ENCODE measurements at places on chromosomes 2 and 18. TPM values are rescaled to one million over a fixed set of nuclear protein-coding genes. Genes with fewer than 3 reads are reported as not detected.

DNA sequence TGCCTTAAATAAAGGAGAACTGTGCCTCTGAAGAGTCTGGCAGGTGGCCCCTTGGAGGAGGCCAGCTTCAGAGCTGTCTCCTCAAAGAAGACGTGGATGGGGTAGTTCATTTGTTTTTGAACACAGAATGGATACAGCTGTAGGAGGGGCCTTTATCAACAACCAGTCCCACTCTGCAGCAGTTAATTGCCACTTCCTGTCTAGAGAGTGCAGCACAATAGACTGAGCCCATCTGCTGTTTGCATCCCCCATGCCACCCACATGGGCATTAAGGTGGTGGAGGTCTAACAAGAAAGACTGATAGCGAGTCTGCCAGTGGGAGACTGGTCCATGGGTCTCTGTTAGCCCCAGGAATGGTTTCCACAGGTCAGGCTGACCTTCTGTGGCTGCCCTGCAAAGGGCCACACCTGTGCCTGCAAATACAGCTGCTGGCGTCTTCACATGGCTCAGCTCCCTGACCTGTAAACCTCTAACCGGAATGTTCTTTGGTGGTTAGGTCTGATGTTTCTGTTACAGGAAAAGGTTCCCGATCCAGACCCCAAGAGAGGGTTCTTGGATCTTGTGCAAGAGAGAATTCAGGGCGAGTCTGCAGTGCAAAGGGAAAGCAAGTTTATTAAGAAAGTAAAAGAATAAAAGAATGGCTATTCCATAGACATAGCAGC, 153.3 kb upstream of the ITGA6 start:
- DNase-seq: no peak
- H3K27ac ChIP-seq: no peak overlapping the region
- no peaks in the 10 kb centered on the region for H3K4me1 ChIP-seq
- no peaks in the 10 kb centered on the region for H3K36me3 ChIP-seq
- H3K4me3 ChIP-seq: no peak overlapping the region
- no peaks in the 10 kb centered on the region for H3K27me3 ChIP-seq

DNA sequence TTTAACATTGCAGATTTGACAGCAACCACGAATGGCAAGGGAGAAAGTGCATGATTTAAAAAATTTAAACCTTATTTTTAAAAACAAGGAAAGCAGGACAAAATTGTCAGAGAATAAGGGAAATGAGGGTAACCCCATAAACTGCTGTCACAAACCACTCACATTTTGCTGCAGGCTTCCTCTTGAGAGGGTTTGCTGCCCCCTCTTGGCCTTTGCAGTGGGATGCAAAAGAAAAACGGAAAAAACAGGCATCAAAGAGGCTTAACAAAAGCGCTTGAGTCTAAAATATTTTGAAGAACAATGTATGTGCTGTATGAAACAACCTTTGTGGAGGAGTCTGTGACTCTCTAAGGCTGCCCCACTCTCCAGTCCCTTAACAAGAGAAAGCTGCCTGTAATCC, 91.6 kb downstream of the TMX3 start:
- no peaks in the 10 kb centered on the region for H3K36me3 ChIP-seq
- DNase-seq: no peak
- no peak overlapping the region for H3K27ac ChIP-seq

- no peak overlapping the region for H3K27ac ChIP-seq
- no peaks in the 10 kb centered on the region for H3K36me3 ChIP-seq
- no peak overlapping the region for H3K4me3 ChIP-seq
- no peaks in the 10 kb centered on the region for H3K4me1 ChIP-seq
- no peak for DNase-seq
Measured at GRCh38 chr2:104583811-104584210, 270.1 kb upstream of the POU3F3 start.

DNA sequence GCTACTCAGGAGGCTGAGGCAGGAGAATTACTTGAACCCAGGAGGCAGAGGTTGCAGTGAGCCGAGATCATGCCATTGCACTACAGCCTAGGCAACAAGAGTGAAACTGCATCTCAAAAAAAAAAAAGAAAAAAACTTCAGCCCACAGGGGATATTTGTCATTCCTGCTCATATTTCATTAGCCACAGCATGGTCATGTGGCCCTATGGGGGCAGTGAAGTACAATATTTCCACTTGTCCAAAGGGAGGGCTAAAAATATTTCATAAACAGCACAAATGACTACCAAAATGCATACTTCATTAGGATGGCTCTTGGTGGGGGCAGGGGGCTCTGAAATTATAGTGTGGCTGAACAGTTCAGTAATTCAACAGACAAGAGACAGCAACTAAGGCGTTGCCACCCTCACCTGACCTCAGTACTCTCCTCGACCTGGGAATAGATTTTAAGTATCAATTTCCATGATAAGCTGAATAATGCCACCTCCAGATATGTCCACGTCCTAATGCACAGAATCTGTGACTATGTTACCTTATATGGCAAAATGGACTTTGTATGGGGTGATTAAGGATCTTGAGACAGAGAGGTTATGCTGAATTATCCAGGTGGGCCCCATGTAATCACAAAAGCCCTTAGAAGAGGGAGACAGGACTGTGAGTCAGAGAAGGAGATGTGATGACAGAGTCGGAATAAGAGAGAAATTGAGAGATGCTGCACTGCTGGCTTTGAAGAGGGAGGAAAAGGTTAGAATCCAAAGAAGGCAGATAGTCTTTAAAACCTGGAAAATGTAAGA, 158.2 kb upstream of the CRIM1 start:
- no peak overlapping the region for H3K27ac ChIP-seq
- no peak for DNase-seq
- H3K27me3 ChIP-seq: no peaks in the 10 kb centered on the region
- no peak overlapping the region for H3K4me3 ChIP-seq
- no peaks in the 10 kb centered on the region for H3K4me1 ChIP-seq
- H3K36me3 ChIP-seq: no peaks in the 10 kb centered on the region

GRCh38 chr18:44679056-44679913, 1.4 kb upstream of the SETBP1 start:
- DNase-seq: peak; percentile 90
- no peaks in the 10 kb centered on the region for H3K27me3 ChIP-seq
- peak overlapping the region; percentile 79 for H3K4me3 ChIP-seq
- H3K36me3 ChIP-seq: no peaks in the 10 kb centered on the region
- peak overlapping the region; percentile 99 for H3K27ac ChIP-seq
- H3K4me1 ChIP-seq: peaks cover 9% of the 10 kb centered on the region

GRCh38 chr2:9249020-9249800, 42.6 kb downstream of the ASAP2 start:
- DNase-seq: peak; percentile 52
- no peaks in the 10 kb centered on the region for H3K27me3 ChIP-seq
- peak overlapping the region; percentile 69 for H3K27ac ChIP-seq
- no peak overlapping the region for H3K4me3 ChIP-seq
- no peaks in the 10 kb centered on the region for H3K36me3 ChIP-seq

DNA sequence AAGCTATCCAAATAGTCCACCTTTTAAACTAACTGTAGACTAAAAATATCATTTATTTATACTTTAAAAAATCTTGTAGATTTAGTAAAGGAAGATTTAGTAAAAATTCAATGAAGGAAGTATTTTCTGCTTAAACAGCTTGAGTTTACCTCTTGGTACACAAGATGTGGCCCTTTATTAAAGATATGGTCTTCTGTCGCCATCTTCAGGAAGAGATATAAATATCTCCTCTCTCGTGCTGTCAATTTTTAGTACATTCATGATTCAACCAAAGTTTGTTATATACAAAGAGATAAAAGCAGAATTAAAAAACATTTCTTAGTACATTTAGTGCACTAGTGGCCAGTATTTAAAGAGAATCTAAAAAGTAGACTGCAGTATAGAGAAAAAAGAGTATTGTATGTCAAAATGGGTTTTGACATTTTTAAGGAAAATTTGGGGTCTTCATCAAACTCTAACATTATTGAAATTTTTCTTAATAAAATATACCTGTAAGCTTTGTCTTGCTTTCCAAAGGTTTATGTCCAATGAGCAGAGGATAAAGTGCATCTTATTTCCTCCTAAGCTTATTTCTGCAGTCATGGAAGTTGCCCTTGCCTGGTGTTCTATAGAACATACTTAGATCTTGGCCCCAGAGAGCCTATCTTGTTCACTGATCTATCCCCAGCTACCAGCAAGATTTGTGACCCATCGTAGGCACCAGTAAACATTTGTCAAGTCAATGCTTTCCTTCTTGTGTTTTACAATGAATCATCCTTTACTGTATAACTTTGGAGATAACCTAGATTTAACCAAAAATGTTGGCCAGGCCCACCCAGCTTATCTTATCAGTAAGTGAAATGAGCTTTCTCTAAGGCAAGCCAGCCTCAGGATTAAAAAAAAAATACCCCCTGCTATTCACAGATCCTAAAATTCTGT, 18.5 kb upstream of the EML6 start:
- H3K4me1 ChIP-seq: peaks cover 3% of the 10 kb centered on the region
- no peaks in the 10 kb centered on the region for H3K36me3 ChIP-seq
- no peak for DNase-seq
- H3K27me3 ChIP-seq: peaks cover 4% of the 10 kb centered on the region
- H3K27ac ChIP-seq: no peak overlapping the region
- H3K4me3 ChIP-seq: no peak overlapping the region

GRCh38 chr2:189585226-189585756, 4.7 kb upstream of the SLC40A1 start:
- H3K27ac ChIP-seq: no peak overlapping the region
- no peaks in the 10 kb centered on the region for H3K27me3 ChIP-seq
- no peak overlapping the region for H3K4me3 ChIP-seq
- peaks cover 7% of the 10 kb centered on the region for H3K4me1 ChIP-seq

DNA sequence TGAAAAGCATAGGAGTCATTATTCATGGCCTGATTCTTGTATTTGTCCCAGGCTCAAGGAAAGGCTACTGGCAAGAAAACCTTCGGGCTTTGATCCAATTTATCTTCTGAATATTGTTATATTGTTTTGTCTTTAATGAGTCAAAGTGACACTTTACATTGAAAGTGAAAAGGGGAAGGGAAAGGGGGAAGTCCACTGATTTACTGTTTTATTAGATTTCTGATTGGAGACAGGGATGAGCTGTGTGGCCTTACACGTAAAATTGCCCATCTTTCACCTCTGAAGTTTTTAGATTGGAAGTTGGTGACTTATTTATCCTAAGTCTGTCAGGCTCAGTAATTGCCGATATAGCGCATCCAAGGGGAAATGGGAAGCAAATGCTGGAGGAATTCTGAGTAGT, 843.8 kb upstream of the LRRTM1 start:
- H3K27ac ChIP-seq: no peak overlapping the region
- no peaks in the 10 kb centered on the region for H3K36me3 ChIP-seq
- H3K4me1 ChIP-seq: no peaks in the 10 kb centered on the region

DNA sequence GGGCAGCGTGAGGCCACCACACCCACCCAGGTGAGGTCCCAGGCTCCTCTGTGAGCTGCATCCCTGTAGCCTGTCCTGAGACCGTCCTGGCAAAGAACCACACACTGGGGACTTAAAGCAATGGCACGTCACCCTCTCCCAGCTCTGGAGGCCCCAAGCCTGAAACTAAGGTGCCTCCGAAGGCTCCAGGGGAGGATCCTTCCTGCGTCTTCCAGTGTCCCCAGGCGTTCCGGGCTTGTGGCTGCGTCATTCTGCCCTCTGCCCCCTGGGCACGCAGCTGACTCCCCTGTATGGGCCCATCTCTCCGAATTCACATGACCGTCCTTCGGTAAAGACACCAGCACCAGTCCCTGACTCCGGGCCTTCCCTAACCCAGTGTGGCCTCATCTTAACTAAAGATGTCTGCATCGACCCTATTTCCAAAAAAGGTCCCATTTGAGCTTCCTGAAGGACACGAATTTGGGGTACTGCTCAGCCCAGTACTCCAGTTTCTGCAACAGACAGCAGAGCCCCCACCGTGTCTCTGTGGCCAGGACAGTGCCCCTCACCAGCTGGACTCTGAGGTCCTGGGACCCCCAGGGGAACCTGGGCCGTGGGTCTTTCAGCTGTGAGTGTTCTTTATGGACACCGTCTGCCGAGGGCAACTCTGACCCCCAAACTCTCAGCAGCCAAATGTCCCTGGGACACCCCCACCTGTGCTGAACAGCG, 75.2 kb upstream of the CTDP1 start:
- no peak overlapping the region for H3K27ac ChIP-seq
- H3K36me3 ChIP-seq: no peaks in the 10 kb centered on the region
- H3K4me1 ChIP-seq: no peaks in the 10 kb centered on the region
- H3K4me3 ChIP-seq: no peak overlapping the region
- peak; percentile 3 for DNase-seq
- no peaks in the 10 kb centered on the region for H3K27me3 ChIP-seq

DNA sequence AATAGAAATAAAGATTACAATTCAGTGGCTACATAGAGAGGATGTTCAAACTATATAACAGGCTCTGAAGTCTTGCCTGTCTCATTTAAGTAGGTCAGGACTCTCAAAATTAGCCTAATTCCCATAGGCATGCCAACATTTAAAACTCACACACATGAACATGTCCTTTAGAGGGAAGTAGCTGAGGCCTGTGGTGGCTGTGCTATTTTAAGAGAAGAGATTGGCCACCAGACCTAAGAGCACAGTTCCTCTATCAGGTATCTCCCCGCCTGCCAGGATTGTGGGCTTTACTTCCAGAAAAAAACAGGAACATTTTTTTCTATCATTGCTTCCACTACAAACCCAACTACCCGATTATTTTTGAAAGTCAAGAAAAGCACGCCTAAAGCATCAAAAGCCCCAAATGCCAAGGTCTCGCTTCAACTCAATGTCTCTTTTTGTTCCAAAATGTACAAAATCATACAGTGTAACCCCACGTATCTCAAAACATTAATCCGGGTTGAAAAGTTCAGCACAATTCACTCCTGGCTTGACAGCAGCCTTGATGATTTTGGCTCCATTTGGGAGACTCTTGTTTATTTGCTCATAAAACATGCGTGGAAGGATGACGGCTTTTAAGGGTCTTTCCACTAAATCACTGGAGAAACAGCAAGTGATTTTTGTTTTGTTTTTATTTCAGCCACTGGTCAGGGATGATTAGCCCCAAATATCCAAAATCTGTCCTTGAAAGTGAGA, 15.3 kb downstream of the FHL2 start:
- peak overlapping the region; percentile 80 for H3K27ac ChIP-seq
- H3K36me3 ChIP-seq: no peaks in the 10 kb centered on the region
- H3K4me3 ChIP-seq: no peak overlapping the region
- peaks cover 51% of the 10 kb centered on the region for H3K4me1 ChIP-seq

GRCh38 chr2:220660277-220661145, 911.6 kb downstream of the EPHA4 start:
- H3K4me3 ChIP-seq: no peak overlapping the region
- peak; percentile 38 for DNase-seq
- no peak overlapping the region for H3K27ac ChIP-seq
- no peaks in the 10 kb centered on the region for H3K36me3 ChIP-seq

DNA sequence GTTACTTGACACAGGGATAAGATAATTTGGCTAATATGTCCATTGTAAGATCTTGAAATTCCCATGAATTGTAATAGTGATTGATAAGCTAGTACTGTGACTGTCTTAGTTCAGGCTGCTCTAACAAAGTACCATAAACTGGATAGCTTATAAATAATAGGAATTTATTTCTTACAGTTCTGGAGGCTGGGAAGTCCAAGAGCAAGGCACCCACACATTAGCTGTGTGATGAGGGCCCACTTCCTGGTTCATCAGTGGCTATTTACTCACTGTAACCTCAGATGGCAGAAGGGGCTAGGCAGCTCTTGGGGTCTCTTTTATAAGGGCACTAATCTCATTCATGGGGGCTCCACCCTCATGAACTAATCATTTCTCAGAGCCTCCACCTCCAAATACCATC, 28.5 kb downstream of the NOSTRIN start:
- H3K27me3 ChIP-seq: no peaks in the 10 kb centered on the region
- no peak for DNase-seq
- H3K4me1 ChIP-seq: no peaks in the 10 kb centered on the region
- H3K36me3 ChIP-seq: peaks cover 12% of the 10 kb centered on the region
- no peak overlapping the region for H3K27ac ChIP-seq

Gene FABP1
- total RNA-seq: 2,816 TPM

Gene PRSS56
- total RNA-seq: not detected

Gene SCN7A
- total RNA-seq: 13.8 TPM

Gene CYP27C1
- total RNA-seq: 0.20 TPM

Gene LYG1
- not detected for total RNA-seq

Gene REG1B
- total RNA-seq: not detected

Gene FAM237A
- not detected for total RNA-seq

Gene RAB27B
- 6.0 TPM for total RNA-seq

Gene GATA6
- 49.7 TPM for total RNA-seq

Gene ATAD2B
- 82.7 TPM for total RNA-seq

Gene RBFA
- total RNA-seq: 31.8 TPM

Measured in transverse colon (tissue), 4 donors.